ENCODE measurements at places on chromosomes 11 and 22. TPM values are rescaled to one million over a fixed set of nuclear protein-coding genes. Genes with fewer than 3 reads are reported as not detected.

The SPCS2 gene
- 14.0 TPM for total RNA-seq

The THRSP gene
- total RNA-seq: 4.1 TPM

The MFRP gene
- total RNA-seq: not detected

The ZNF215 gene
- 5.1 TPM for total RNA-seq

The B4GALNT4 gene
- 6.0 TPM for total RNA-seq

The ARHGAP8 gene
- 38.8 TPM for total RNA-seq

The C11orf68 gene
- total RNA-seq: 20.6 TPM

The UBQLN3 gene
- not detected for total RNA-seq

The THY1 gene
- 3.9 TPM for total RNA-seq

DNA sequence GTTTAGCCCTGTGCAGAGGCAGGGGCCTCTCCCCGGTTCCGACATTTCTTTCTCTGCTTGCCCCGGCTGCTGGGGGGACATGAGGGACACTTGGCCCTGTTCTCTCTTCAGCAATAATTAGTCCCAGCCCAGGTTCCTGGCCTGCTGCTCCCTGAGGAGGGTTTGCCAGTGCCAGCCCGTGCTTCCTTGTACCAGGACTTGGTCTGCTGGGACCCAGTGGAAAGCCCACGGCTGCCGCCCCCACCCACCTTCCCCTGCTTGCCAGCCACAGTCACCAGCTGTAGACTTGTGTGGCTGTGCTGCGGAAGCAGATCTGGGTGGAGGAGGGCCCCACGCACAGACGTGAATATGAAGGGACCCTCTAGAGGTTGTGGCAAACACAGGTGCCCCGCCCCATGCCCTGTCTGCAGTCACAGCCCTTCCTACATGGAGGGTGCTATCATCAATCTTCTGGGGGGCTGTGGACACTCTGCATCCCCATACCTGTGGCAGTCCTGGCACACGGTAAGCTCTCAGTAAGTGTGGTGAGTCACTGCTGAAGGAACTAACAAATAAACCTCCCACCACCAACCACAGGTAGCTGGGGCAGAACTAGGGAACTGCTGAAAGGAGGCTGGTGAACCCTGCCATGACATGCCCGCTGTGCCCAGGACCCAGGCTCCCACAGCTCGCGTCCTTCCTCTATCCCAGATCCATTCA is 949 bp downstream of the TP53AIP1 start:
- no peak for DNase-seq

GRCh38 chr11:45331839-45332238 is 45.7 kb upstream of the SYT13 start:
- DNase-seq: no peak

DNA sequence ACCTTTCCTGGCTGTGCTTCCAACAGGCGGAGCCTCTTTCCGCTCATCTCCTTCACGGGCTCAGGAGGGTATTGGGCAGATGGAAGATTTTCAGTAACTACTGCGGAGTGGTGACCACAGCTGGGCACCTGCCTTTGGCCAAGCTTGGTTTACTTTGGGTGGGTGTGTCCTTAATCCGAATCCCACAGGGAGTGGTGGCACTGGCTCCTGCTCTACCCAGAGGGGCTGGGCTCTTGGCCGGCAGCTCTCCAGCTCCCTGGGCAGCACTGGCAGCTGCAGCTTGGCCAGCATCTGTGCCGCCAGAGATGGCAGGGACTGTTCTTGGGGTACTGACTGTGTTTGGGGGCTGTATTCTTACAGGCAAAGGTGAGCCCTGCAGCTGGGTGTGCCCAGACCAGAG is 29.8 kb downstream of the BID start:
- no peak for DNase-seq

DNA sequence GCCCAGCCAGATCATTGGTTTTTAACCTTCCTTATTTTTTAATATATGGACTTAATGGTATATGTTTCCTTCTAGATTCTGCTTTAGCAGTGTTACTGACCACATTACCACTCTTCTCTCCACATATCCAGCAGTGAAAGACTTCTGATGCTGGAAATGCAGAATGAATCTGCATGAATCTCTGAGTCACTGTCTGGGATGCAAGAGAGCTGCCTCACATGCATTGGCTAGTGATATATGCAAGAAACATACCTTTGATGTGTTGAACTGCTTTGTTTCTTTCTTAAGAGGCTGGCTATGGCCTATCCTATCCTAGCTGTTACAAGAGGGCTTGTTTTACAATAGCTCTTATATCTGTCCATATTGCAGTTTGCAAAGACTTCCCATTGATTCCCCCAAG is 16.6 kb upstream of the AMPD3 start:
- DNase-seq: no peak

GRCh38 chr11:11973866-11974265 is 34.6 kb downstream of the DKK3 start:
- DNase-seq: no peak

DNA sequence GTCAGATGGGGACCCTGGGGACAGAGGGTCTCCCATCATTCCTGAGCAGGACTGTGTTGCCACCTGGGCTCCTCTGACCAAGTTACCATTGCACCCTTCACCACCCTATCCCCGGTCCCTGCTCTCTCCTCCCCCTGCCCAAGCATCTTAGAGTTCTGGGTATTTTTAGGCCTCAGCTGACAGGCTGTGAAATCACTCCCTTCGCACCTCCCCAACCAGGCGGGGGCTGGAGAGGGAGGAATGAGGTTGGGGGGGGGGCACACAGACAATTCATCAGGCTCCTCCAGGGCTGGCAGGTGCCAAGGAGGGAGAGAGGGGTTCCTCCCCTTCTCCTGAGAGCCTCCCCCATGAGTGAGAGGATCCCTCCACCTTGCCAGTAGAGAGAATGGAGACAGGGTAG is 9.0 kb downstream of the SYT7 start:
- DNase-seq: no peak

DNA sequence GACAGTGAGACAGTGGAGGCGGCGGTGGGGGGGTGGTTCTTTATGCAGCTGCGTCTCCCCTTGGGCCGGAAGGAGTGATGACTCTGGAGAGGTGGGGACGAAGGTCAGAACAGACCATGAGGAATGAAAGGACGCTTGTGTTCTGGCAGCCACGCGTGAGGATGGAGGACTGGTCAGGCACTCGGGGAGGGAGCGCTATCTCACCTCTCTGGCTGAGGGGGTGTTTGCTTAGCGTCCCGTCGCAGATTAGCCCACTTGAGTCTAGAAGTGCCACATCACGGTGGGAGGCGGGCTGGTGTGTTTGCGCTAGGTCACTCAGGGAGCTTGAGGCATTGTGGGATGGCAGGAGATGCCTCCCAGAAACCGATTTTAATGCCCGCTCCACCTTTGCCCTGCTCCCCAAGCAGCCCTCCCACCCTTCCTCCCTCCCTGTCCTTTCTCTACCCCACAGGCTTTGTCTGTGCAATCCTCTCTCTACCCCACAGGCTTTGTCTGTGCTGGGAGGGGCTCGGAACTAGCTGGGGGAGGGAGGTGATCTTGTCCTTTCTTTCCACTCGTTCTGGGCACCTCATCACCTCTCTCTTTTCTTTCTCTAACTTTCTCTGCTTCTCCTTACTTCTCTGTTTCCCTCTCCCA is 97.8 kb downstream of the PKNOX2 start:
- no peak for DNase-seq

GRCh38 chr22:31611061-31611760 is 50.8 kb downstream of the PISD start:
- peak; percentile 46 for DNase-seq

DNA sequence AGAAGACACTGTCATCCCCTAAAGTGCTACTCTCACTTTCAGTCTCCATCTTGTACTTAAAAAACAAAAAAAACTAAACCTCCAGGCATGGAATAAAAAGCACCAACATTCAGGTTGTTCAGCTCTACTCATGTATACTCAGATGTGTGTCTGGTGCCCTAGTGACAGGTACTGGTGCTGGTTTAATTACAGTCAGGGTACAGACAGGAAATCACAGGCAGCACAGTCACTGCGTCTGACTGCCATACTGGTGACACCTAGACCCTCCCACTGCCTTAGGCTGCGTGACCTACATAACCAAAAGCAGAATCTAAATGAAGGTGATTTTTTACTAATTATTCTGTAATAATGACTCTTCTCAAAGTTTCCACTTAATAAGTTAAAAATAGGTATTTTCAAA is at the start of gene ARHGAP32:
Gene ARHGAP32, minus strand, starts transcription at position 176 of the 400 bp plus-strand sequence. Its CDS starts 127 bp downstream, at position 49.
- DNase-seq: no peak

- DNase-seq: no peak
These were observed 551 bp downstream of the DBX1 start for GRCh38 chr11:20159466-20160381.

DNA sequence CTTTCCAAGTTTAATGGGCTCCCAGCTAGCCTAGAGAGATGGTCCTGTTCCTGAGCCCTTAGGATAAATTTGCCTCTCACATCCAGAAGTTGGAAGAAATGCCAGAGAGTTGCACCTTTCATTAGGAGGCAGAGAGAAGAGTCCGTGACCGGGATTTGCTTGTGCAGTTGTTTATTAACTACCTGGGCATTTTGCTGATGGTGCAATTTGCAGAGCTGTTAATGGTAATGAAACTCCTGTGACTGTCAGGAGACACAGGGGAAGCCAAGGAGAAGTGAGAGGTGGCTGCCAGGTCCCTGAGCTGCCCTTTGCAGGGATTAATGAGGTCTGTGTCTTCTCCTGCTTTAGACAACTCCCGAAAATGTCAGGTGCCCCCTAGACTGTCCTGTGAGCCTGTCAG is 69.1 kb upstream of the B3GAT1 start:
- DNase-seq: no peak

- DNase-seq: no peak
These were observed 16.9 kb upstream of the MTCH2 start for GRCh38 chr11:47659276-47659675.

- DNase-seq: no peak
These were observed 586.9 kb downstream of the FAM181B start for GRCh38 chr11:82146789-82147188.

DNA sequence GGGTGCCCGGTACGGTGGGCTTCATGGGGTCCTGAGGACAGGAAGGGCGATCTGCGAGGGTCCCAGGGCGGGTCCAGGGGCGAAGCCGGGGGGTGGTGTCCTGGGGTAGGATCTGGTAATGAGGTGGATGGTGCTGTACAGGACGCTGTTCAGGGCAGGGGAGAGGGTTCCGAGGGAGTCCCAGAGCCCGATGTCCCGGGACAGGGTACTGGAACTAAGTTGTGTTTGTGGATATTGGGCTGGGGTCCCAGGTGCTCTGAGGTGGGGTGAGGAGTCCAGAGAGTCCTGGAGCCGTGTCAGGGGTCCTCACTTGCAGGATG is 426 bp downstream of the LZTR1 start:
- no peak for DNase-seq

DNA sequence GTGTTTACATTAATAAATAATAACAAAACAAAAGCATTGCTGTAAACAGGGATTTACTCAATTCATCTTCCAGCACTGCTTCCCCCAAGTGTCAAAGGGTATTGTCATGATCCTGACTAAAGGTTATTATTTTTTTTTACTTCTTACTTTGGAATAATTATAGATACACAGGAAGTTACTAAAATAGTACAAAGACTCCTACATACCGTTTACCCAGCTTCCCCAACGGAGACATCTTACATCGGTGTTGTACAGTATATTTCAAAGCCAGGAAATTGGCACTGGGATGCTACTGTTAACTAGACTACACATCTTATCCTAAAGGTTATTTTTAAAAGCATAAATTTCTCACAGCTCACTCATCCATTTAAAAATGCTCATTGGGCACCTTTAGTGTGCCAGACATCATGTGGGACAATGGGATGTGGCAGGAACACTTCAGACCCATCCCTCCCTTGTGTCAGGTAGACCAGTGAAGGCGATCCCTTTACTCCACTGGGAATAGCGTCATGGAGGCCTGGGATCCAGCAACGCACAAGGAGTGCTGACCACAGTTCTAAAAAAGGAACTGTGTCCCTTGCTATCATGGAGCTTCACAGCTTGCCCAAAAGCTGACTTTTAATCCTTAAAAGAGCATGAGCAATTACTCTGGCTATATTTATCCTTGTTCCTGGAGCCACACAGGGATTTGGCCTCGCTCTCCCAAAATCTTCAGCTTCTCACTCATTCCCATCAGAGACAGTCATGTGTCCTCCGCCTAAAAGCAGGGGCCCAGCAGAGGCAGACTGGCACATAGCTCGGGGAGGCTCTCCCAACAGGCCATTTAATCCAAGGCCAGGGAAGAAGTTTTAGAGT is 3.1 kb upstream of the IRAG1 start:
- no peak for DNase-seq

DNA sequence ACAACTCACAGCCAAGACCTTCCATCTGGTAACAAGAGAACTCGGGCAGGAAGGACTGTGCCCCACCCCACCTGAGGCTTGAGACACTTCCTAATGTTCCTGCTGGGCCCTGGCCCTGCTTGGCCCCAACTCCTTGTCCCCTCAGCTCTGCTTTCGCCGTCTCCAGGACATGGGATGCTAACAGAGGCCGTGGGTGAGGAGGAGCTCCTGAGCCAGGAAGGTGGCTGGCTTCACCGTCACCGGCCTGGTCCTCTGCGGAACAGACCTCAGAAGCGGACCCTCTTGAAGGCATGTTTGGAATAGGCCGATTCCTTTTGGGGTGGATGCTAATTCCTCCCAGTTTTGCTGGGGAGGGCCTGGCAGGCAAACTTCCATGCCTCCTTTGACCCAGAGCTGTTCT is 154.3 kb downstream of the CACNA1I start:
- DNase-seq: no peak

- no peak for DNase-seq
These were observed 13.7 kb upstream of the KIAA0930 start for GRCh38 chr22:45254388-45254787.

- no peak for DNase-seq
These were observed 20.5 kb upstream of the SORL1-AS1 start for GRCh38 chr11:121473064-121473777.

- DNase-seq: peak; percentile 22
These were observed 2.4 kb downstream of the CSDC2 start for GRCh38 chr22:41563051-41563711.

- no peak for DNase-seq
These were observed 76.2 kb downstream of the IGLL1 start for GRCh38 chr22:23503736-23504440.

DNA sequence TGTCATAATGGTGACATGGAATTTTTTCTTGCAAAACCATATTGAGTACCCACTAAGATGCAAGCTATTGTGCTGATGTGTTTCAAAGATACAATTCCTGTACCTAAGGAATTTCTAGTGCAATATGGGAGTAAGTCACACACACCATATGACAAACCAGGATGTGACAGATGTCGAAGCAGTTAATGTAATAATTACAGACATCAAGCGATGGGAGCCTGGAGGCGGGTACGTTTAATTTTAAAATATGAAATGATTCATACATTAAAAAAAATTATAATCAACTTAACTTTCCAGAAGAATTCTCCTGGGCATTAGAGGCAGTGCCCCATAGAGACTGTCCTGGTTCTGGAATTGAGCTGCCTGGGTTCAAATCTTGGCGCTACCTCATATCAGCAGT is 6.0 kb downstream of the SYCE3 start:
- DNase-seq: no peak

DNA sequence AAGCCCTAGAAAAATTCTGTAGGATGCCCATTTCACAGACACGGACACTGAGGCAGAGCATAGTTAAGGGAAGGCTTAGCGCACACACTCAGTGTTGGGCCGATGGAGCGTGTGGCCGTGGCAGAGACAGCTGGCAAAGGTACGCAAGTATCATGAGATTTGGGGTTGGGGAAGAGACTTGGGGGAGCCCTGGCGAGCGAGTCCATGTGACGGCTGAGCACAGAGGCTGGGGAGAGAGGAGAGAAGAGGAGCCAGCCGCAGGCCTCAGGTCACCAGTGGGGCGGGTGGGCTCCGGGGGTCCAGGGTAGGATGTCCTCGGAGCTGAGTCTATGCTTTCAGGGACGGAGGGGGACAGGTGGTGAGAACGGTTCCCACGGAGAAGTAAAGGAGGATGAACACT is 311.3 kb downstream of the CTTN start:
- DNase-seq: no peak
